ENCODE measurements at places on chromosomes 1 and 21. TPM values are rescaled to one million over a fixed set of nuclear protein-coding genes. Genes with fewer than 3 reads are reported as not detected.

DNA sequence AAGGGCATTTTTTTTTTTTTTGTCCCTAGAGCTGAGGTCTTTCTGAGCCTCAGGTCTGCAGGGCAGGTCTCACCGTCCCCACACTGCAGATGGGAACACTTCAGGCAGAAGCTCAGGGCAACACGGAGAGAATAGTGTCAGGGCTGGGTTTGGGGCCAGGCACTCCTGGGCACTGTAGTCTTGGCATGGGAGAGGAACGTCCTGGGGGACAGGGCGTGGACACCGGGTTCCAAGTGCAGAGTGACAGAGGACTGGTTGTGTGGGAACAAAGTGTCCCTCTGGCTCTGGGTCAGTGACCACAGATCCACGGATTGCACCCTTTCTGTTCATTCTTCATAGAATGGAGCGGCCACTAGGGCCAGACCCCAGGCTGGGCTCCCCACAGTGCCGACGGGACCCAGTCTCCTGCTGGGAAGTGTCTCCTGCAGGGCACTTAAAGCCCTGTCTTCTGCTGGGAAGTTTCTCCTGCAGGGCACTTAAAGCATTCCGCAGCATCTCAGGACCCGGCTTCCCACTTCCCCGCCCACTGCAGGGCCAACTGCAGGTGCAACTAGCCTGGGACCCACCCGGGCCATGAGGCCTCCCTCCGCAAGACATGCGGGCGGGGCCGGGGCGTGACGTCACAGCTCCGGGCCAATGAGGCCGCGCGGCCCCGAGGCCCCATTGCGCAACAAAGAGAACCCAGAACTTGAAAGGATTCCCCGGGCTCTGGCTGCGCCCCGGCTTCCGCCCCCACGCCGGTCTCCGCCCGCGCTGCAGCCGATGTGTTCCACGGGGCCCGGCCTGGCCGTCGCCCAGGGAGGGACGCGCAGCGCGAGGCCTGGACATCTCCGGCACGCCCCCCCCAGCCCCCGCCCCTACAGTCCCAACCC is 1.2 kb downstream of the GPR153 start:
- no peaks in the 10 kb centered on the region for H3K27me3 ChIP-seq
- no peak overlapping the region for H3K27ac ChIP-seq
- DNase-seq: no peak
- no peaks in the 10 kb centered on the region for H3K36me3 ChIP-seq

Gene SPAG17
- 0.36 TPM for total RNA-seq

GRCh38 chr1:42957880-42958487 is 684 bp downstream of the SLC2A1 start:
- H3K27ac ChIP-seq: peak overlapping the region; percentile 71
- no peaks in the 10 kb centered on the region for H3K27me3 ChIP-seq
- peaks cover 6% of the 10 kb centered on the region for H3K36me3 ChIP-seq
- peak overlapping the region; percentile 76 for H3K4me3 ChIP-seq
- no peak for DNase-seq
- H3K4me1 ChIP-seq: peaks cover 28% of the 10 kb centered on the region

- H3K27me3 ChIP-seq: no peaks in the 10 kb centered on the region
- H3K4me1 ChIP-seq: peaks cover 47% of the 10 kb centered on the region
- no peak overlapping the region for H3K27ac ChIP-seq
- no peak for DNase-seq
Measured at GRCh38 chr21:45289655-45290515, 2.2 kb upstream of the POFUT2 start.

- no peaks in the 10 kb centered on the region for H3K27me3 ChIP-seq
- H3K27ac ChIP-seq: peak overlapping the region; percentile 88
- H3K4me3 ChIP-seq: peak overlapping the region; percentile 97
- no peaks in the 10 kb centered on the region for H3K36me3 ChIP-seq
- H3K4me1 ChIP-seq: peaks cover 23% of the 10 kb centered on the region
Measured at GRCh38 chr1:24745711-24746413, 615 bp downstream of the CLIC4 start.

Gene SLAMF6
- not detected for total RNA-seq

Measured in Panc1 (cell line).